ENCODE measurements at places on chromosomes 1 and 21. TPM values are rescaled to one million over a fixed set of nuclear protein-coding genes. Genes with fewer than 3 reads are reported as not detected.

The LCE1B gene
- not detected for total RNA-seq

The DONSON gene
- total RNA-seq = 18.5 TPM

The OR2T29 gene
- total RNA-seq = not detected

The NR1I3 gene
- not detected for total RNA-seq

The TEDDM1 gene
- total RNA-seq = not detected

The VAMP4 gene
- 26.2 TPM for total RNA-seq

The SMCP gene
- total RNA-seq = not detected

The PLPP3 gene
- 132 TPM for total RNA-seq

The BCL2L15 gene
- total RNA-seq = 0.49 TPM

The ETNK2 gene
- 12.7 TPM for total RNA-seq

The KIFAP3 gene
- total RNA-seq = 99.8 TPM

The KIF21B gene
- 76.3 TPM for total RNA-seq

The MROH9 gene
- not detected for total RNA-seq

The NTMT2 gene
- 0.99 TPM for total RNA-seq

The HSD11B1 gene
- 0.77 TPM for total RNA-seq

The ZBTB8A gene
- total RNA-seq = 24.7 TPM

The ST6GALNAC3 gene
- 39.9 TPM for total RNA-seq

The SGIP1 gene
- total RNA-seq = 108 TPM

The FCRLB gene
- 0.88 TPM for total RNA-seq
